ENCODE measurements at places on chromosomes 2 and 18.

GRCh38 chr2:43083710-43084698 is 142.4 kb downstream of the ZFP36L2 start:
- DNase-seq = no peak

DNA sequence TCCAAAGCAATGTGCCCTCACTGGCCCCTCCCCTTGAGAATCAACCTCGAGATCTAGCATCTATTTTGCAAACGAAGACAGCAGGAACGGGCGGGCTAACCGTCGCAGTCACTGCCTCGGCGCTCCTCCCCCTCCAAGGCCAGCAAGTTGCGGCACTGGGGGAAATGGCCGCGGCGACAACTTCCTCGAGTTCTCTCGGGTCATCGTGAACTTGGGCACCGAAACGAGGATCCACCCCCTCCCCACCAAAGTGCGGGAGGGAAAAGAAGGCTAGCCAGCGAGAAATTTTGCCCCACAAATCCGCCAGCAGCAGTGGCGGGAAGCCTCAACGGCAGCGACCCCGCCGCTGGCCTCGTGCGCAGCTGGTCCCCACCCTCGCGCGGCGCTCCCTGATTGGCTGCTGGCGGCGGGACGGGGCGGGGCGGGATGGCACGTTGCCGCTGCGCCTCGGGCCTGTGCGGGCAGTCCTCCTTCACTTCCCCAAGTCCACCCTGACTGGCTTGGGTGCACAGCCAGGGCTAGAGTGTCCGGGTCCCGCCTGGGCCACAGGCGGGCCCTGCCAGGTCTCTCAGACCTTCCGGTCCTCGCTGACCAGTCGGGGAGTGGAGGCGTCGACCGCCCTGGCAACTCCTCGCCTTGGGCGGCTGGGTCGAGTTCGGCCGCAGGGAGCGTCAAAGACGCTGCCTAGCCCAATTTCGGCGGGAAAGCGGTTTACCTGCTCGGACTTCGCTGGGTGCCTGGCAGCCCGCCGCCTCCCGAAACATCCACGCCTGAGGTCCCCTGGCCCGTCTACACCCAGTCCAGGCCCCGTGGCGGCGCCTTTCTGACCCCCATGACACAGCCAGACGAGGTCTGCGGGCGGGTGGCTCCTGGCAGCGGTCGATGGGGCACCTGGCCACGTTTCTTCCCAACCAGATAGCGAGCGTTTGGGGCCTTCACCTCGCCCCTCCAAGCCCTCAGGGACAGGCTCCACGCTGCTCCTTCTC is at the start of gene BOLL:
Gene BOLL (minus strand): TSS at position 364 of the 986 bp plus-strand sequence. CDS start 3,469 bp downstream, outside the sequence.
- no peak for DNase-seq

GRCh38 chr2:98378901-98379300 is 32.6 kb downstream of the CNGA3 start:
- no peak for DNase-seq

GRCh38 chr2:234960175-234961088 is 8.6 kb downstream of the SH3BP4 start:
- DNase-seq = no peak

DNA sequence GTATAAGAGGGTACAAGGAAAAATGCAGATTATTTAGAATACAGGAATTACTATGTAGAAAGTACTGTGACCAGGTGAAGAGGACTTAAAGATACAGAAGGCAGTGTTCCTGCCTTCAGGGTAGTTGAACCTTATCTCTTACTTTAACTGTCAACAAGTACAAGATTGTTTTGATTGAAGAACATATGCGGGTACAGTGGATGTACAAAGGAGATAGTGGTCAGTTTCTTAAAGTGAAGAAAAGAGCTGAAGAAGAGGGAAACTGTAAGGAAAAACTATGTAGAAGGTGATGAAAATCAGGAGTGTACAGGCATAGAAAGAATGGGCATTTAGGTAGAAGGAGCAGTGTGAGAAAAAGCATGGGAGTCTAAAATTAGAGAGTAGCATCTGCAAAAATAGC is 2.2 kb downstream of the RALBP1 start:
- DNase-seq = no peak

GRCh38 chr2:5287558-5288334 is 404.4 kb upstream of the SOX11 start:
- no peak for DNase-seq

- no peak for DNase-seq
Measured at GRCh38 chr18:75477900-75478299, 50.4 kb upstream of the SMIM21 start.

DNA sequence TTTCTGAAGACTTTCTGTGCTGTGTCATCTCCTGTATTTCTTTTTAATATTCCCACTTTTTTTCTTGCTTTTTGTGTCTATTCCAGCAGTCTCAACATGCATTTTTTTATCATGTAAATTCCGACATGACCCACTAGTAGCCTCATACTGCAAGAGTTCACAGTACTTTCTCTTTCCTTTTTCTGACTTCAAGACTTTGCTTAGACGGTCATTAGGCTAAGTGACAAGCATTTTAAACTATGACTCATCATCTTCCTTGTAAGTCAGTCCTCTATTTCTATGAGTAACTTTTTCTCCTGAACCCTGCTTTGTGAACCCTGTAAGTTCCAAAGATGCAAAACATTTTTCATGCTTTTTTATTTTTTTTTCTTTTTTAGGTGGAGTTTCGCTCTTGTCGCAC is 381.2 kb downstream of the TXNL1 start:
- DNase-seq = no peak

GRCh38 chr2:207599636-207600035 is 25.6 kb downstream of the METTL21A start:
- DNase-seq = no peak

GRCh38 chr2:10717628-10718027 is 3.8 kb upstream of the ATP6V1C2 start:
- no peak for DNase-seq

DNA sequence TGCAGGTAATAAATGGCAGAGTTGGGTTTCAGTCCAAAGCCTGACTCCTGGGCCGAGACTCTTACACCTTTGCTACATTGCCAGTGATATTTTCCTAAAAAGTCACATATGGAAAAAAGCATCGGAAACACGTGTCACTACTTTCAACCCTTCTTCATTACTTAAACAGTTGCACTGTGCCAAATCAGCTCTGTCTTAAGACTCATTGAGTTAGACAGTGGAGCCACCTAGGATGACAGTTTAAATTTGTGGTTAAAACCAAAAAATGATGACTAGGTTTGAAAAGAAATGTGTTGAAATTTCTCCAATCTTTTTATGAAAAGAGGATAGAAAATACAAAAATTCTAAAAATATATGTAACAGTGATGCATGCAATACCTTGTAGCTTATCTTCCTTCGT is 97.5 kb downstream of the TMEM247 start:
- no peak for DNase-seq

DNA sequence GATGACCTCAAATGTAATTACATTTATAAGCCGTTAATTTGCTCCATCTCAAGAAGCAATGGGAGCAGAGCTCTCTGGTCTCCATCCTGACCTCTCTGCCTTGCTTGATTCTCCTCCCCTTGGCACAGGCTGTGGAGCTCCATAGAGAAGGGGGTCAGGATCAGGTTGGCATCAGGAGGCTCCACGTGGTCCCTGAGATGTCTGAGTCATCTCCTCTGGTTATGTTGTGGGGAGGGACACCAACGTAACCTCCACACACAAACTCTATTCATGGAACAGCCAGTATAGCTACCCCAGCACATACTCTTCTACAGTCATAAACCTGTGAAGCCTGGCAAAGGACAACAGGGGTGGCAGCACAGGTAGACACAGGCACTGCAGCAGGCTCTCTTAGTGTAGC is 29.0 kb downstream of the TRABD2A start:
- DNase-seq = no peak

- no peak for DNase-seq
Measured at GRCh38 chr2:211837706-211838105, 700.9 kb downstream of the ERBB4 start.

DNA sequence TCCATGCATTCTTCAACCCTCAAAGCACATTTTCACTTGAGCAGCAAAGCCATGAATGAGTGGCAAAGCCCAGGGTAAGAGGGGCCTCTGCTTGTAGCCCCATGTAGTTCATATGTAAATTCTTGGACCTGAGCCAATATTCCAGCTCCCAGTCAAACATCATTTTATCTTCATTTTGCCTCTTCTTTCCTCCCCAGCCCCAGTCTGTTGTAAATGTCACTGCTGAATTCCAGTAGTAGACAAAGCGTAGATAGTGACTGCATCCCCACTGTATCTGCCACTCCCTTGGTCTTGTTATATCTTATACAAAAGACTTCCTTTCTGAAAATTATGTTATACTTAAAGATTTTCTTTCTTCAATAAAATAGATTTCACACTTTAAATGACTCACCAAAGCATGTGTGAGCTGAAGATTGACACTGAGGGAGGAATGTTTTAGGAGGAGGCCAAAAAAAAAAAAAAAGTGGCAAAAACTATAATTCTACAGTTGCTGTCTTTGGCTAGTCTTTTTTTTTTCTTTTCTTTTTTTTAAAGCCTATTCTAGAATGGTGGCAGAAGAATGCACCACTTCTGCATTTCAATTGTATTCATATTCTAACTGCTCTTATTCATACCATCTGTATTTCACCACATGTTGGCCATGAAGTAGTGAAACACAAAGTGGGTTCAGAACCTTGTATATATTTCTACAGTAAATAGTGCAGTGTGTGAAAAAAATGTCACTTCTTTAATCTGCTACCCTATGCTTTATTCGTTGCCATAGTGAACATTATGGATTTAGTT is 306.1 kb downstream of the CPS1 start:
- no peak for DNase-seq

GRCh38 chr2:37871456-37872191 is 53.5 kb upstream of the RMDN2 start:
- no peak for DNase-seq

- no peak for DNase-seq
Measured at GRCh38 chr2:162070228-162070936, 3.6 kb downstream of the DPP4 start.

- no peak for DNase-seq
Measured at GRCh38 chr2:16105669-16106281, 165.4 kb downstream of the MYCN start.

DNA sequence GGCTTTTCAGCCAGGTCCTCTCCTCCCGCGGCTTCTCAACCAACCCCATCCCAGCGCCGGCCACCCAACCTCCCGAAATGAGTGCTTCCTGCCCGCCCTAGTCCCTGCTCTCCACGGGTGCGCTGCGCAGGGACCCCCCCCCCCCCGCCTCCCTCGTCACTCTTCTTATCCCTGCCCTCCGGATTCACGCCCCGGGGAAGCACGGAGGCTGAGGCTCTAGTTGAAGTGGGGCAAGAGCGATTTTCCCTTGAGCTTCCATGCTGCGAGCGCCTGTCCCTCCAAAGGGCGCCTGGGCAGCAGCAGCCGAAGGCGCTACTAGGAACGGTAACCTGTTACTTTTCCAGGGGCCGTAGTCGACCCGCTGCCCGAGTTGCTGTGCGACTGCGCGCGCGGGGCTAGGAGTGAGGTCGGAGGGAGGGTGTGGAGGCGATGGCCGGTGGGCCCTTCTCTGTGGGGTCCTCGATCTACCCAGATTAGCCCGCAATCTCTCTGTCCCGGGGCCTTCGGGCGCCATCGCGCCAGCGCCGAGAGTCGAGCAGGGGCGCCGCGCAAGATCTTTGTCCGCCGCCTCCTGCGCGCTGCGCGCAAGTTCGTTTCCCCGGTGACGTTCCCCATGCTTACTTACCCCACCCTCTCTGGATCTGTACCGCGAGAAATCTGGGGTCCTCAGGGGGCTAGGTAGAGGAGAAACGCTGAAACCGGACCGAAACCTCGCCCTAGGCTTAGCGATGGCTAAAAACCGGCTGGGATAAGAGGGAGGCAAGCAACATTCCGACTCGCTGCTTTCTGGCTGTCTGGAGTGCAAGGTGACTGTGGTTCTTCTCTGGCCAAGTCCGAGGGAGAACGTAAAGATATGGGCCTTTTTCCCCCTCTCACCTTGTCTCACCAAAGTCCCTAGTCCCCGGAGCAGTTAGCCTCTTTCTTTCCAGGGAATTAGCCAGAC is 677 bp downstream of the GAD1 start:
- no peak for DNase-seq

DNA sequence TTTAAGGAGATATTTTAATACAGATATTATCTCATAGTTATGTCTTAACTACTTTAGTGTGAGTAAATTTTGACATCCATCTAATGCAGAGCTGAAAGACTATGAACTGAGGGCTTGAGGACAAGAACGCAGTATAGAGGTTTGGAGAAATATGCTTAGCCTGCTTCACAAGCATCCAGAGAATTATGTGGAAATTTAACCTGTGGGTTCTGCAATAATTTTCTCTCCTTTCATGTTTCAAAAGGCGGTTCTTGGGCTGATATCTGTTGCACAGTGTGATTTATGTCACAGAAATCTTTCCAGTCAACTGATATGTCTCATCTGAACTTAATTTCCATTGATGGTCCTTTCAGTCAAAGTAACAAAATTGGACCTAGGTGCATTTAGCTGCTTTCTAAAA is 371.9 kb upstream of the VRK2 start:
- no peak for DNase-seq

All from stimulated activated CD4-positive, alpha-beta T cell treated with anti-CD3 and anti-CD28 coated beads, TNF-alpha, amount 100 ng/mL, for 1 hour (primary cell).